ENCODE measurements at places on chromosomes 12 and 14.

DNA sequence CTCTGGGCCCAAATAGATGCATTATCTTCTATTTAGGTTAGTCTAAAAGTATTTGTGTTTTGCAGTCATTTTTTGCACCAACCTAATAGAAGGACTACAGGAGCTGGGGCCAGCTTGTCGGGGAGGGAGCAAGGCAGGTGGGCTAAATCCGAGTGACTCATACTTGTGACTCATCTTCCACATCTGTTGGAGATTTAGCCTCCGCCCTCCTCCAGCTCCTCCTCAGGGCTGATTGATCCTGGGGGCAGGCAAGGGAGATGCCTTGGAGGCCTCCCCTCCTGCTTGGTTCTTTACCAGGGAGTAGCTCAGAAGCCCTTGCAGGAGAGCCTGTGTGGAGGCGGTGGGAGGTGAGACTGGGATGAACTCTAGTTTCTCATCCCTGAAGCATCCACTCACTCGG lies 27.9 kb downstream of the RHOF start:
- no peak for DNase-seq

- DNase-seq, result no peak
Measured at GRCh38 chr14:60206837-60207533, 41.8 kb upstream of the DHRS7 start.

GRCh38 chr12:62787023-62787422 lies 147.9 kb downstream of the PPM1H start:
- no peak for DNase-seq

GRCh38 chr14:55505846-55506245 lies 65.4 kb upstream of the TBPL2 start:
- no peak for DNase-seq

DNA sequence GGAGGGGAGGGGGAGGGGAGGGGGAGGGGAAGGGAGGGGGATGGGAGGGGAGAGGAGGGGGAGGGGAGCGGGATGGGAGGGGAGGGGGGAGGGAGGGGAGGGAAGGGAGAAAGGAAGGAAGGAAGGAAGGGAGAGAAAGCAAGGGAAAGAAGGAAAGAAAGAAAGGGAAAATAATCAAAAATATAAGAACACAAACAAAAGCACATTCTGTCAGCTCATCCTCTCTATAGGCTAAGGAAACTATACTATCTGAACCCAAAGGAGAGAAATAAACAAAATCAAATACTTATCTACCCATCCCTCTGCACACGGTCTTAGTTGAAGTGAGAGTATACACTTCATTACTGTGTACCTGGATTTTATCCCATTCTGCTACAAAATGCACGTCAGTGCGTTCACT lies 26.9 kb downstream of the MANSC1 start:
- no peak for DNase-seq

GRCh38 chr14:59768855-59769375 lies 101.7 kb downstream of the RTN1 start:
- DNase-seq, result no peak

- DNase-seq, result no peak
Measured at GRCh38 chr12:25712169-25712568, 159.1 kb upstream of the LMNTD1 start.

DNA sequence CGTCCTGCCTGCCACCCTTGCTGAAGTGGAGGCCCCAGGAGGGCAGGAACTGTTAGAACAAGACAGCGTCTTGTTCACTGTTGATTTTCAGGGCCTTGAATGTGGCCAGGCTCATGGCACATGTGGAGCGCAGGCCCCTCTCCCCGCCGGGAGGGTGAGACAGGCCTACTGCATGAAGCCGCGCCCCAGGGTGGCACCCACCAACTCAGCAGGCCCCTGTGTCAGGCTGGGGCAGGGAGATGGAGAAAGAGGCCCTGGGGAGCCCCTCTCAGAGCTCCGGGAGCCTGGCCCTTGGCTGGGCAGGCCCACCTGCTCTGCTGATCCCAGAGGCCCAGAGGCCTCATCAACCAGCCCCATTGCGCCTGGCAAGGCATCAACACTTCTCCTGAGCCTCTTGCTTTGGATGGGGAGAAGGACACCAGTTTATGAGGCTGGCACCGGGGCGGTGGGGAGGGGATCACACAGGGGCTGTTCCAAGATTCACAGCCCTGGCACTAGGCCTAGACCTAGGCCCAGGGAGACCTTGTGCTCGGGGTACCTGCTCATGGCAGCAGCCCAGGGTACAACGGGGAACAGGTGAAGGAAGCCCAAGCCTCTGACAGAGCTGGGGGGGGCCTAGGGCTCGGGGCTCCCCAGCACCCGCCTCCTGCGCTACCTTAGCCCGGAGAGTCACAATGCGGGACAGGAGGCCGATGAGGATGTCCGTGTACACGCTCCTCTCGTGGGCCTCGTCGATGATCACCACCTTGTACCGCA lies 18.1 kb downstream of the DHX37 start:
- no peak for DNase-seq

DNA sequence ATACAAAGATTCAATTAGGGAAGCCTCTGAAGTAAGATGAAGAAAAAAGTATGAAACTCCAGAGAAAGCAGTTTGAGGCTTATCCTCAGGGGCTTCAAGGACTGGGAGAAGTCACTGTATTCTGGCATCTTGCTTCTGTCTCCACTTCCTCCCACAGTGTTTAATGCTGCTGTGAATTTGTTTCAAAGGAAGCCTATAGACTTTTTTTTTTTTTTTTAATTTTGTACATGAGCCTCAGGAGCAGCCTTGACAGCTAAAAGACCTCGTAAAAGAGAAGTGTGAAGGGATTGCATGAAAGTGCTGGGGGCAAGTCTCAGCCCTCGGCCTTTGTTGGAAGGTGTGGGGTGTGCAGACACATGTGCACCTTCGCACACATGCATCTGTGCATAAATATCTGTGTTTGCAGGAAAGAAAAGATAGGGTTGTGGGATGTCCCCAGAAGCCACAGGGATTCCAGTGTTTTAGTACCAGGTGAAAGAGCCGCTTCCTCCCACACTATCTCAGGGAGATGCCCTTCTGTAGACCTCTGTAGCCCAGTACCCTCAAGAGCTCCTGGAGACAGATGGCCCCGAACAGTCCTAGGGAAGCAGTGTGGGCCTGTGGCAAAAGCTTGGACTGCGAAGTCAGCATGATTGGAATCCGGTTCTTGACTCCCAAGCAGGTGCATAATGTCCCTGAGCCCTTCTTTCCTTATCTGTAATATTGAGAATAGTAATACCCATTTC lies 193.5 kb upstream of the BCL2L14 start:
- DNase-seq, result no peak

GRCh38 chr12:42118136-42118879 lies 26.4 kb downstream of the GXYLT1 start:
- DNase-seq, result no peak

GRCh38 chr12:110721570-110721969 lies 21.1 kb downstream of the PPP1CC start:
- no peak for DNase-seq

DNA sequence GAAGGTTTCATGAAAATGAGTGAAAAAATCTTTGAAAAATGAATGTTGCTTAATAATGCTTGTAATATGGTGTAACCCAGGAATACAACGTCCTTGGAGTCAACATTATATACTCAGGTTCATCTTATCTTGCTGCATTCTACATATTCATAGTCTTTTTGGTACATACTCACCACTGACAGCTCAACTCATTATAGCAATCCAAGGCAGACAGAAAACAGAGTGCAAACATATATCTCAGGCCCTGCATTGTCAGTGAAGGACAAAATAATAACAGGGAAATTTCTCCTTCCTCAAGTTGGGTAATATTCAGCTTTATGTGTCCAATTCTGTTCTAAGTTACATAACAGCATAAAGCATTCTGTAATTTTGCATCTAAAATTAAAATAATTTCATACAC lies 1353.0 kb upstream of the SEL1L start:
- DNase-seq, result no peak

- no peak for DNase-seq
Measured at GRCh38 chr12:94173660-94174265, 25.4 kb downstream of the PLXNC1 start.

DNA sequence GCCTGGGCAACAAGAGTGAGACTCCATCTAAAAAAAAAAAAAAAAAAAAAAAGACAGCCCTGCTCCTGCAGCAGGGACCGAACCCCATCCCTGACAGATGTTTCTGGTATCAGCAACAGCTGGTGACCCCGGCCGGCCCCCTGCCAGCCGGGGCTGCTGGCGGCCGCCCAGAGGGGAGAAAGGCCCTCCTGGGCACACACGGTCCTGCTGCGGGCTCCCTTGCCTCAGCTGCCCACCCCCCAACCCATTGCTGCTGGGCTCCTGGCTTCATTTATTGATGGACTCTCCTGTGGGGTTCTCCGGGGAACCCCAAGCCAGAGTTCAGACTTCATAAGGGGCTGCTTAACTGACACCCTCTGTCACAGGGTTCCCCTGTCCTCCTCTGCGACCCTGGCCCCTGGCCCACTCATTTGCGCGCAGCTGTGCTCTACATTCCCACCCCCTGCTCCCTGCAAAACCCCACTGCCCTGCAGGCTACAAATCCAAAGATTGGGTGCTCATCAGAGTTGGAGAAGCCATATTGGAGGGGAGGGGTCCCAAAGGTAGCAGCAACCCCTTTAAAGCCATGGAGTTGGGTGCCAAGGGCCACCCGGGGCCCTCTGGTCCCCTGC lies 103.6 kb upstream of the RTL1 start:
- no peak for DNase-seq

- no peak for DNase-seq
Measured at GRCh38 chr14:94600148-94600545, 12.0 kb upstream of the SERPINA3 start.

DNA sequence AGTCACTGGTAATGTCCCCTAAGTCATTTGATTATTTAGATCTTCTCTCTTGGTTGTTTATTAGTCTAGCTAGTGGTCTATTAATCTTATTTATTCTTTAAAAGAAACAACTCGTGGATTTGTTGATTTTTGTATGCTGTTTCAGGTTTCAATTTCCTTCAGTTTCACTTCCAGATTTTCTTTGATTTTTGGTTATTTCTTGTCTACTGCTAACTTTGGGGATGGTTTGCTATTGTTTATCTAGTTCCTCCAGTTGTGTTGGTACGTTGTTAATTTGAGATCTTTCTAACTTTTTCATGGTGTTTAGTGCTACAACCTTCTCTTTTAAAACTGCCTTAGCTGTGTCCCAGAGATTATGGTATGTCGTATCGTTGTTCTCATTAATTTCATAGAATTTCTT lies 18.5 kb upstream of the CD69 start:
- no peak for DNase-seq
